ENCODE measurements at places on chromosomes 7 and 10. TPM values are rescaled to one million over a fixed set of nuclear protein-coding genes. Genes with fewer than 3 reads are reported as not detected.

HTR5A gene
- not detected for total RNA-seq

CYP2C19 gene
- total RNA-seq = not detected

PRKCQ gene
- 2.3 TPM for total RNA-seq

OR9A2 gene
- total RNA-seq = not detected

C7orf57 gene
- 0.21 TPM for total RNA-seq

YAE1 gene
- 17.9 TPM for total RNA-seq

PPA1 gene
- 287 TPM for total RNA-seq

ADGRA1 gene
- total RNA-seq = not detected

ENTPD1 gene
- total RNA-seq = under 0.01 TPM

TFPI2 gene
- 26.7 TPM for total RNA-seq

CHAT gene
- not detected for total RNA-seq

IQUB gene
- 0.43 TPM for total RNA-seq

MGMT gene
- total RNA-seq = 37.8 TPM

CNOT4 gene
- total RNA-seq = 4.3 TPM

NEUROD6 gene
- total RNA-seq = not detected

SKAP2 gene
- total RNA-seq = 7.2 TPM

FGL2 gene
- total RNA-seq = not detected

OR2A42 gene
- not detected for total RNA-seq

All from tracheal epithelial cell (primary cell).